ENCODE measurements at places on chromosomes 2 and 18.

DNA sequence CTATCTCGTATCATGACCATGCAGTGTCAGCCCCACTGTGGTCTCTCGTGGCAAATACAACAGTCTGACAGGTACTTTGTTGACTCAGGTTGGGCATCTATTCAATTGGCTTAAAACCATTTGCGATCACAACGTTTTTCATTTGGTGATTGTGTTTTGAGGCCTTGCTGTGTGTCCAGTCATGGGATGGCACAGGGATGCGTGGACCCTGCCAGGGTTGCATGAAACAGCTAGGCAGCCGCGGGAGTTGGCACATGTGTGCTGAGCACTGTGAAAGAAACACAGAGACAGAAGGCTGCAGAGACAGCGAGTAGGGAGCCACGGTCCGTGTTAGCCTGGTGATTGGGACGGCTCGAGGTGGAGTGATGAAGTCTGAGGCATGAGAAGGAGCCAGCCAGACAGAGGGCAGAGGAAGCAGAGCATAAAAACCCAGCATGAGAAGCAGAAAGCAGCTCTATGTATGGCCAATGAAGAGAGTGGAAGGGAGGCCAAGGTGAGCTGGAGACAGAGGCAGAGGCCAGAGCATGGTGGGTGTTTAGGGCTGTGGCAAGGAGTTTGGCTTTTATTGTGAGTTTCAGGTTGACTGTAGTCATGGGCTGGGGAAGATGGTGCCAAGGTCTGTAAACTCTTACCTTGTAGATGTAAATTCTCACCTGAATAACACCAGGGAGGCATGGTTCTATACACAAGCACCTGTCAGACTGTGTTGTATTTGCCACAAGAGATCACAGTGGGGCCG lies 31.8 kb upstream of the IL1R1 start:
- no peak for DNase-seq

DNA sequence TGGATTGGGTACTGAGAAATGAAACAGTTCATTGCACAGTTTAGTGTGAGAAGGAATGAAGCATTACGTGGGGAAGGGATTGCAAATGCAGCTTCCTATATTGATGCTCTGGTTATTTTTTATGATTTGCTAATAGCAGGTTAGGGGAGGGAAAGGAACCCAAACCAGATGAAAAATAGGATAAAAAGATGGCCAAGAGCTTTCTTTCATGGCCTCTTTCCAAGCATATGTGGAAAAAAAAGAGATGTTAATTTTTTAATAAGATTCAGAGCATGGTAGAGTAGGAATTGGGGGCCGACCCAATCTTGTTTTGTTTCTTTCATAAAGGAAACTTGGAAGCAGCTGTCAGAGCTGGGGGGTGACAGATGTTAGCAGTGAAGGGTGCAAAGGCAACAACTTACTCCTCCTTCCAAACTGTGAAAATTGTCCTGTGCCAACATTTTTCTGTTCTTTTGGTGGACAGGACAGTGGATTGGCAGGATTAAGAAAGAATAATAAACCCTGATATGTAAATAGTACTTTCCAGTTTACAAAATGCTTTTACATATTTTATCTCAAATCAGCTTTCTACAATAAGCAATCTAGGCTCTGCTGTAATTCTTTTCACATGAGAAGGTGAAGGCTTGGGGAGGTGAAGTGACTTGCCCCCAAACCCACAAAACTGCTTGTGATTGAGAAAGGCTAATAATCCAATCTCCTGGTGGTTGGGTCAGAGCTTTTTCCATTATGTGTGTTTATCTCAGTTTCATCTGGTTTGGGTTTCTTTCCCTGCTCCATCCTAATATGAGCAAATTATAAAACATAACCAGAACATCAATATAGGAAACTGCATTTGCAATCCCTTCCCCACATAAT lies 270.1 kb downstream of the ETAA1 start:
- no peak for DNase-seq

- DNase-seq: no peak
Measured at GRCh38 chr2:168992026-168992425, 39.1 kb downstream of the ABCB11 start.

GRCh38 chr2:30756051-30756719 lies 51.1 kb downstream of the CAPN13 start:
- DNase-seq: no peak

DNA sequence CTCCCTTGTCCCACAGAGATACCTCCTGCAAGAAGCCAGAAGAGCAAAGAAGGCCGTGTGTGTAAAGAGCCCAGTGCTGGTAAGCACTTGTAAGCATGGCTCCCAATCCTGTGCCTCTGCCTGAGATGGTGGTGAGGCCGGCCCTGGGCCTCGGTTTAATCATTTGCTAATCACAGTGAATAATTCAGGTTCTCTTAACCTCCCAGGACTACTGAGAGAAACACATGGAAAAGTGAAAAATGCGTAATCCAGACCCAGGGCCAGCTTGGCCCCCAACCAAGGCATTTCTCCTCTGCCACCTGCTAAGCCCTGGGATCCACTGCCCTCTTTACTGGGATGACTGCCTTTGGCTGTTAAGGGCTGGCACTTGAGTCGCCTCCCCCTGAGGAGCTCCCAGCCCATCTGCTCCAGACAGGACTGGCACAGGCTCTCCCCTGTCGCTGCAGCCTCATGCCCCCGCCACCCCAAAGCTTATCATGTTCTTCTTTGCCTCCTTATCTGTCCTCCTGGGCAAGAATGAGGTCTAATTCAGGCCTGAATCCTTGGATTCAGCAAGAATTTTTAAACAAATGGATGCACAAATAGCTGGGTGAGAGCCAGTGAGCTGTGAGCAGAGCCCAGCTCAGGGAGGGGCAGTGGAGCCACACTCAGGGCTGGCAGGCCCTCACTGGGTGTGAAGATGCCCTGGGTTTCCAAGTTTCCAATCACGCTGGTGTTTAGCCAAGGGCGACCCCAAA lies 193.9 kb upstream of the HS6ST1 start:
- no peak for DNase-seq

GRCh38 chr2:134764164-134764563 lies 45.4 kb upstream of the TMEM163 start:
- no peak for DNase-seq

DNA sequence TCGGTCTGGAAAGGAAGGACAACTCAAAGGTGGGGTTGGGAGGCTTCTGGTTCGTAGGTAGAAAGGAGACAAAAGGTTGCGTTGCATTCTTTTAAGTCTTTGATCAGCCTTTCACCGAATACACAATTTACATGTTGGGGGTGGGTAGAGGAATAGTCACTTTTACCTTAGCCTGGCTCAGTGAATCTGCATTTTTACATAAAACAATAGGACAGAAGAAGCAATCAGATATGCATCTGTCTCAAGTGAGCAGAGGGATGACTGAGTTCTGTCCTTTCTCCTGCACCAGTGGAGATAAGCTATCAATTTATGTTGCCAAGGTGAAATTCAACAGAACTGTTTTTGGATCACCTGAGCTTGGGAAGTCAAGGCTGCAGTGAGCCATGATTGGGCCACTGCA lies 173.7 kb downstream of the ZEB2 start:
- no peak for DNase-seq

DNA sequence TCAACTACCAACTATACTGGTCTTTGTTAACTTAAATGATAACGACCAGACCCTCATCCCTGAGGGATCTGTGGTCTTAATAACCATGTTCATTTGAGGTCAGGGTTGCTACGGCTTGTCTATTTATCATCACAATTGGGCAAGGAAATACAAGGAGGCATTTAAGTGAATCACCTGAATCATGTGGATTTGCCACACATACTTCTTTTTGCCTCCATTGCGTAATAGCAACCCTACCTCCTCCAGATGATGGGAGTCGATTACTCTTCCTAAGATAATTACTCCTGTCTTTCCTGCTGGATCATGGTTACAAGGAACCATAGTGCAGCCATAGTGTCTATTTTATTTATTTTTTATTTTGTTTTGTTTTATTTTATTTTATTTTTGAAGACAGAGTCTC lies 42.2 kb downstream of the TAF4B start:
- no peak for DNase-seq

DNA sequence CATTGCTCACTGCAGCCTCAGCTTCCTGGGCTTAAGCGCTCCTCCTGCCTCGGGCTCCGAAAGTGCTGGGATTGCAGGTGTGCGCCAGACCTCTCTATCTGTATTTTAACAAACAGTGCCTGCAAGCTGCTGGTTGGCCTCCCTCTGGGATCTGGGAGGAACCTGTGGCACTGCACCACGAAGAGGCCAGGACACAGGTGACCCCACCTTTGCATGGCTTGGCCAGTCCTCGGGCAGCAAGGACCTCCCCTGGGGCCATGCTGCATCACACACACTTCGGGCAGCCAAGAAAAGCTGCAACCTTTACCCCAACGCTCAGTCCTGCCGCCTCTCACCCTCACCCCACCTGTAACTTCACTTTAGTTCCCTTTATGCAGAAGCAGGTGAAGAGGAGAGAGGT lies 70.0 kb downstream of the PXDN start:
- DNase-seq: no peak

DNA sequence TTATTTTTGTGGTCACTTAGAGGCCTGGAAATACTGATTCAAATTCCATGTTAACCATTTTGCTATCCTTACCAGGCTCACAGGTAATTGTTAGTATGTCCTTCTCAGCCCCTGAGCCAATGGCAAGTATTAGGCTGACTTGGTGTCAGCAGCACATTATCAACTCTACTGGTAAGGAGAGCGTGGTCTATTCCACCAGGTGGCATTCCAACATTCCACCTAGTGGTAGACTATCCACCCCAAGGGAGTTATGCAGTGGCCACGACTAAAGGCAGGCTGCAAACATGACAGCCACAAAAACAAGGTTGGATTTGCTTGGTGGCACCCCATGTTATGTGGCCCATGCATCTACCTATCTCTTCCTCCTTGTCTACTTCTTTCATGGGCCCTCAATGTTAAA lies 31.8 kb upstream of the GCC2 start:
- no peak for DNase-seq

DNA sequence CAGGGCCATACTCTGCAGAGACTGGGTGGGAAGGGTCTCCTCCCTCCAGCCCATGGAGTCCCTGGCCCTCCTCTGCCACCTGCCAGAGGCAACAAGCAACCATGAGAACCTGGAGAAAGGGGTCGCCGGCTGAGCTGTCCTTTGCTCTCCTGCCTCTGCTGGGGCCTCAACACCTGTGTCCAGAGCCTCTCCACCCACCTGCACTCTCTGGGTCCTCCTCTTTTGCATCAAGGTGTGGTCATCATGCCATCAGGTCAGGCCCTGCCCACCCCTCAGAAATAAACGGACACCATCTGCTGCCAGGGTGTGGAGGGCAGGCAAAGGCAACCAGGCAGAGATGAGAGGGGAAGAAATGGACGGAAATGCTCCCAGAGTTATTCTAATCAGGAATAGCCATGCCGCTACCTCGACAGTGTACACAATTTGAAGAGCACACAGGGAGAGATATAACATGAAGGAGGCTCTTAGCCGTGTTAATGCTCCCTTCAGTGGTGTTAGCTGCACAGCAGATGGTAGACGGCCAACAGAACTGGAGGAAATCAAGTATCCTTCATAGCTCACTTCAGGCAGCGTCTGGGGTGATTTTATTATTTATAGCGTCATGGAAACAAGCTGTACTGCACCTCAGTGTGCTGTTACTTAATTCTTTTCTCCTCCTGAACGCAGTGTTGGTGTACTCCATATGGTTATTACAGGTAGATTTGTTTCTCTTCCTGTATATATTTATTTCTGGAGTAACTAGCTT lies 247.9 kb downstream of the TSN start:
- DNase-seq: no peak

DNA sequence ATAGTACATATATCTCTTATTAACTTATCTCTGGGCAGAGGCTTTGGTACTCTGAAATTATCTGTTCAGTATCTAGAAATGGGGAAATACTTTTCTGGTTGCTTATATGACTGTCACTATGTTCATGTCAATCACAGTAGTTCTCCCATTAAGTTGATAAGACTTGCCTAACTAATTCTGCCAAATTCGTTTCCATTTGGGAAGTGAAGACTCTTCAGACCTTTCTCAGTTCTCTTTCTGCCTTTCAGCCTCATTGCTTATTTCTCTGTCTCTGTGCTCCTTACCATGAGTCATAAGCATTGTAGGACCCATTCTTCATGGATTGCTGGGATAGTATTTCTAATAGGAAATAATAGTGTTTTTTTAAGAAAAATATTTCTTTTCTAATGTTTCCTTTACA lies 113.5 kb downstream of the PHLPP1 start:
- DNase-seq: no peak

GRCh38 chr2:195279840-195280427 lies 377.1 kb upstream of the SLC39A10 start:
- DNase-seq: no peak

- no peak for DNase-seq
Measured at GRCh38 chr2:174722942-174723592, 41.2 kb downstream of the CHRNA1 start.

- DNase-seq: no peak
Measured at GRCh38 chr18:22409445-22409844, 8.3 kb downstream of the CTAGE1 start.

GRCh38 chr18:72742002-72742401 lies 125.8 kb downstream of the NETO1 start:
- no peak for DNase-seq

GRCh38 chr2:230984393-230985220 lies 11.3 kb upstream of the SPATA3 start:
- DNase-seq: no peak

GRCh38 chr2:240240781-240241180 lies 100.3 kb upstream of the OTOS start:
- DNase-seq: no peak

DNA sequence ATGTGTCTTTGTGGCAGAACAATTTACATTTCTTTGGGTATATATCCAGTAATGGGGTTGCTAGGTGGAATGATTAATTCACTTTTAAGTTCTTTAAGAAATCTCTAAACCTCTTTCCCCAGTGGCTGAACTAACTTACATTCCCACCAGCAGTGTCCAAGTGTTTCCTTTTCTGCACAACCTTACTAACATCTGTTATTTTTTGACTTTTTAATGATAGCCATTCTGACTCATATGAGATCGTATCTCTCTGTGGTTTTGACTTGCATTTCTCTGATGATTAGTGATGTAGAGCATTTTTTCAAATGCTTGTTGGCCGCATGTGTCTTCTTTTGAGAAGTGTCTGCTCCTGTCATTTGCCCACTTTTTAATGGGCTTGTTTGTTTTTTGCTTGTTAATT lies 43.1 kb upstream of the PTH2R start:
- DNase-seq: no peak

GRCh38 chr2:86697551-86698104 lies 22.5 kb upstream of the RMND5A start:
- DNase-seq: no peak

- no peak for DNase-seq
Measured at GRCh38 chr2:126722546-126722945, 66.6 kb downstream of the GYPC start.

DNA sequence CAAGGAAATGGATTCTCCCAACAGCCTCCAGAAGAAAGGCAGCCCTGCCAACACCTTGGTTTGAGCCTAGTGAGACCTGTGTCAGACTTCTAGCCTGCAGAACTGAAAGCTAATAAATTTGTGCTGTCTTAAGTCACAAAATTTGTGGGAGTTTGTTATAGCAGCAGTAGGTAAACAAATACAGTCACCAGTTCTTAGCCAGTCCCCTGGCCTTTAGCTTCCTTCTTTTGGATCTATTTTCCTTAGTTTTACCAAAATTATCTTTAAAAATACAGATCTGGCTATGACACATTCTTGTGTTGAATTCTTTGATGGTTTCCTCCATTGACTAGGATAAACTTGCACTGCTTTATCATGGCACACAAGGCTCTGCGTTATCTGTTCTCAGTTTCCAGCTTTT lies 697.9 kb upstream of the FANCL start:
- no peak for DNase-seq

All from Right ventricle myocardium inferior (tissue), 1 donor.